Glomerular endothelial cell (primary cell): ENCODE measurements at places on chromosomes 11 and 22. TPM values are rescaled to one million over a fixed set of nuclear protein-coding genes. Genes with fewer than 3 reads are reported as not detected.

DNA sequence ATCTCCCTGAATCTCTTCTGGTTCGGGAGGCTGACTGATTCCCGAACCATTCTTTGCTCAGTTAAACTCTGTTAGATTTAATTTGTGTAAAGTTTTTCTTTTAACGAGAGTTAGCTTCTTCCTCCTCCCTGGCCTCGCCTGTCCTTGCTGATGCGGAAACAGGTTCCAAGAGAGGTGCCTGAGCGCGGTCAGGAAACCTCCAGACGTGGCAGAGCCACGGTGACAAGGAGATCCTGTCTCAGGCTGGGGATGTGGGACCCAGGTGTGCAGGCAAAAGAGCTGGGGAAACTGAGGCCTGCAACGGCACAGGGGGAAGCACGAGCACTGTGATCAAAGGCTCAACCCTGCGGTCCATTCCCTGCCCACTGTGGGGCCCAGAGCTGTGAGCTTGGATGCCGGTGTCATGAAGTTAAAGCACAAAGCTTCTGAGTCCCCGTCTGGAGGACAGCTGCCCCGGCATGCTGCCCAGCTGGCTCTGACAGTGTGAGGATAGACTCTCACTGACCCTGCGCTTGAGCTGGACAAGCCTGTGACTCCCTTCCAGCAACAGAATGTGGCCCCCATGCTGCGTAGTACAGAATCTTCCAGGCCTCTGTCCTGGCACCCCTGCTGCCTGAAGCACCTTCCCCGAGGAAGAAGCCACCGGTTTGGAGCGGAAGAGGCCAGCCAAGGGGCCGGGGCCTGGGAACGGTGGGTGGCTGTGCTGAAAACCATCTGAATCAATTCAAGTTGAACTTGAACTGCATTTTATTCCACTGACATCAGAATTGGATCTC, 960.6 kb downstream of the BRD1 start:
- DNase-seq: no peak

DNA sequence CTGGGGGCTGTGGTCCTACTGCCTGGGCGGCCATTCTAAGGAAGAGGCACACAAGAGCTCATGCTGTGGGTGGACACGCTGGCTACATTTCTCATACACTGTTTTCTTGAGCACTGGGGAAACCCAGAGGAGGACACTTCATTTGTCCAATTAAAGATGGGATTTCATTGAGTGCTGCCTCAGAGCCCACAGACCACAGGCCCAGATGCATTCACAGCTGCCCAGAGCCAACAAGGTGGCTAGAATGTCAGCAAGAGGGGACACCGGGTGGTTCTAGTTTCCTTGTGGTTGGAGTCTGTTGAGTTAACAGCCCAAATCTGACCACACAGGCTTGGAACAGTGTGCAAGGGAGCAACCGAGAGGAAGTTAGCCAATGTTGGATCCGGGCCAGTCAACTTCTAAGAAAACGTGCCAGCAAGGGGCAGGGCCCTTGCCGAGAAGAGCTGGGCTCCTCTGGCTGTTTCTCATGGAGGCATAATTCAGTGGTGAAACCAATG, 35.0 kb upstream of the SORL1 start:
- DNase-seq: no peak

GRCh38 chr22:37860796-37861421, 11.7 kb downstream of the EIF3L start:
- no peak for DNase-seq

GRCh38 chr11:70112017-70112434, 33.9 kb downstream of the ANO1 start:
- no peak for DNase-seq

- no peak for DNase-seq
Observed at GRCh38 chr11:6402061-6402470, 11.8 kb downstream of the SMPD1 start.

- DNase-seq: no peak
Observed at GRCh38 chr11:112797648-112798293, 163.4 kb upstream of the NCAM1 start.

GRCh38 chr11:35031867-35032266, 107.1 kb upstream of the CD44 start:
- no peak for DNase-seq

GRCh38 chr11:85930879-85931366, 75.7 kb downstream of the CCDC83 start:
- DNase-seq: no peak

DNA sequence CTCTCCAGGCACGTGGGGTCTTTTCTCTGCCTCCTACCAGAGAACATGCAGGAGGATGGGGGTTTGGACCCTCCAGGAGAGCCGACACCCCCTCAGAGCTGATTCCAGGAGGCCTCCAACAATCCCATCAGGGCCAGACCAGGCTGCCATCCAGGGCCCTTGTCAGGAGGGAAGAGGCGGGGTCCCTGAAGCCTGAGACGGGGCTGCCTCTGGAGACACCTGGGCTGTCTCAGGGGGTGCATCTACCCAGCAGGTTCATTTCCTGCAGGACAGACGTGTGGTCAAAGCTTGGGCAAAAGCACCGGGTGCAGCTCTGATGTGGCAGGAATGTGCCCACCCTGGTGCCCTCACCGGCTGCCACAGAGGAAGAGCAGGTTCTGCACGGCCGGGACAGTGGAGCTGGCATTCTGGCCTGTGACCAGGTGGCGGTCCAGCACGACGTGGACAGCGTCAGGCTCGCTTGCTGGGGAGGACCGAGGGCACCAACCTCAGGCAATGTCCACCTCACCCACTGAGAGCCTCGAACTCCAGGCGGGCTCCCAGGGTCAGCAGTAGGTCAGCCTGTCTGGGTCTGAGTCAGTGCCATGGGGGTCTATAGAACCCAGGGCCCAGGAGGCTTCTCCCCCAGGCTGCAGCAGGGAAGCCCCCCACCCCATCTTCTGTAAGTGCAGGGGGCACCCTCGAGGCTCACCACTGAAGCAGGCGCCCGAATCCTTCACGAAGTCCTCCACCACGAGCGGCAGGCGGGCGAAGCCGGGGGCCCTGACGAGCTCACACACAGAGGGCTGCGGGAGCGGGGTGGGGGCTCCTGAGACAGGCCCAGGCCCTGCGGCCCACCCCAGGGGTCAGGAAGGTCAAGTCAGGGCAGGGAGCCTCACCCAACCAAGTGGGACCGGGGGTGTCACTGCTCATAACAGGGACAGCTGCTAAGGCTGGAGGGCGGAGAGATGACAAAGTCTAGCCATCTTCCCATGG, 6.4 kb downstream of the GATD1 start:
- no peak for DNase-seq

Gene TIRAP
- 6.8 and 9.2 TPM in 2 replicates for total RNA-seq
